Common myeloid progenitor, CD34-positive (primary cell): ENCODE measurements at places on chromosomes 2 and 18.

- DNase-seq: no peak
Observed at GRCh38 chr2:218383892-218384519, 1.9 kb downstream of the SLC11A1 start.

DNA sequence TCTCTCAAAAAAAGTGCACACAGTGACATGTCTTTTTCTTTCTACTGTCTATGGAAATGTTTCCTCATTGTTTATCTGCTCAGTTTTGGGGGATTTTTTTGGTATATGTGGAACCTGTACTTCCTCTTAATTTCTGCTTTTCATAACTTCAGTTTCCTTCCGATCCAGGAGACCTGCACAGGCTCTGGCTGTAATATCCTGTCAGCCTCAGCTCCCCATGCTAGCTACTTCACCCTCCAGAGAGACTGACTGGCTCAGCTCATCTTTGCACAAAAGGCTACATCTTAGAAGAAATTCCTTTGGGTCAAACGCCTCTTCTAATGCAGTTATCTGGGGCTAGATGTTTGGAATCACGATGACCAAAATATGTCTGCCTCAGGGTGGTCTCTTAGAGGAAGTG lies 378.4 kb downstream of the RND3 start:
- no peak for DNase-seq

- no peak for DNase-seq
Observed at GRCh38 chr2:3494984-3495666, 24.2 kb downstream of the ADI1 start.

DNA sequence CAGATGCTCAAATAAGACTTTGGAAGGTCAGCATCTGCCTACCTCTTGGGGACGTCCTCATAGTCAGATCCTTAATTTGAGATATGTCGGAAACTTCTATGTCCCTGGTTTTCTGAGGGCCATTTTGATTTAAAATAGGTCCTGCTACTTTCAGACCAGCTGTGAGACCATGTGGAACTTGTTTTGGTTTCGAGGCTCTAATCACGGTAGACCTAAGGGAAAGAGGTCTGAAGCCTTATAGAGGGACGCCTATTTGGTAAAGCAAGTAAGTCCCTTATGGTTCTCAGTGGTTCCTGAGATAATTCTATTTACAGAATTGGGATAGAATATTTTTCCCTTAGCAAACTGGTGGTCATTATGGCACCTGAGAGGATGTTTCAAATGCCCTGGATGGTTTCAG lies 75.1 kb downstream of the RFTN2 start:
- no peak for DNase-seq

- no peak for DNase-seq
Observed at GRCh38 chr2:27962006-27962405, 71.5 kb downstream of the BABAM2 start.

- DNase-seq: no peak
Observed at GRCh38 chr18:41899535-41899934, 55.5 kb upstream of the PIK3C3 start.

DNA sequence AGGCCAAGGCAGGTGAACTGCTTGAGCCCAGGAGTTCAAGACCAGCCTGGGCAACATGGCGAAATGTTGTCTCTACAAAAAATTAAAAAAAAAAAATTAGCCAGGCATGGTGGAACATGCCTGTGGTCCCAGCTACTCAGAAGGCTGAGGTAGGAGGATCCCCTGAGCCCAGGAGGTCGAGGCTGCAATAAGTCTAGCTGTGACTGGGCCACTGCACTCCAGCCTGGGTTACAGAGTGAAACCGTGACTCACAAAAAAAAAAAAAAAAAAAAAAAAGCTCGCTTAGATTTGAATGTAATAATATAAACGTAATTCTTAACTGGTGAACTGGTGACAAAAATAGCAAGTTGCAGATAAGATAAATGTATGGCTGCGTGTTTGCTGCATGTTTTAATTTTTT lies 56.5 kb downstream of the TFCP2L1 start:
- no peak for DNase-seq

GRCh38 chr18:37253394-37254235 lies 312.0 kb downstream of the CELF4 start:
- peak; percentile 3 for DNase-seq

- DNase-seq: no peak
Observed at GRCh38 chr2:151665959-151666358, 68.3 kb downstream of the NEB start.

DNA sequence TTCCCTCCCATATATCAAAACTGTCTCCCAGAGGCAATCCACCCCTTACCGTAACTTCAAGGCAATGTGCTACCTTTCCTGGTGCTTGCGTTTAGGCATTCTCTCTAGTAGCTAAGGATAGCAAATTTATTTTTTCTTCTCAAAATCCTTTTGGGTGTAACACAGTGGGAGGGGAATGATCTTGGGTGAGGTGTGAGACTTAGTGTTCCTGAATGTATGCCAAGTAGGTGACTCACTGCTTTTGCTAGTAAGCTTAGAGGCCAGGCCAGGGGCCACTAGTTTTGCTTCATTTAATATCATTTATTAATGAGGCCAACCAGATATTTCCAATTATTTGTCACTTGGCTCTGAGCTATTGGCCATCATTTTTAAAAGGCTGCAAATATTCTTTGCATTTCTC lies 135.5 kb downstream of the NAPG start:
- peak; percentile 8 for DNase-seq

DNA sequence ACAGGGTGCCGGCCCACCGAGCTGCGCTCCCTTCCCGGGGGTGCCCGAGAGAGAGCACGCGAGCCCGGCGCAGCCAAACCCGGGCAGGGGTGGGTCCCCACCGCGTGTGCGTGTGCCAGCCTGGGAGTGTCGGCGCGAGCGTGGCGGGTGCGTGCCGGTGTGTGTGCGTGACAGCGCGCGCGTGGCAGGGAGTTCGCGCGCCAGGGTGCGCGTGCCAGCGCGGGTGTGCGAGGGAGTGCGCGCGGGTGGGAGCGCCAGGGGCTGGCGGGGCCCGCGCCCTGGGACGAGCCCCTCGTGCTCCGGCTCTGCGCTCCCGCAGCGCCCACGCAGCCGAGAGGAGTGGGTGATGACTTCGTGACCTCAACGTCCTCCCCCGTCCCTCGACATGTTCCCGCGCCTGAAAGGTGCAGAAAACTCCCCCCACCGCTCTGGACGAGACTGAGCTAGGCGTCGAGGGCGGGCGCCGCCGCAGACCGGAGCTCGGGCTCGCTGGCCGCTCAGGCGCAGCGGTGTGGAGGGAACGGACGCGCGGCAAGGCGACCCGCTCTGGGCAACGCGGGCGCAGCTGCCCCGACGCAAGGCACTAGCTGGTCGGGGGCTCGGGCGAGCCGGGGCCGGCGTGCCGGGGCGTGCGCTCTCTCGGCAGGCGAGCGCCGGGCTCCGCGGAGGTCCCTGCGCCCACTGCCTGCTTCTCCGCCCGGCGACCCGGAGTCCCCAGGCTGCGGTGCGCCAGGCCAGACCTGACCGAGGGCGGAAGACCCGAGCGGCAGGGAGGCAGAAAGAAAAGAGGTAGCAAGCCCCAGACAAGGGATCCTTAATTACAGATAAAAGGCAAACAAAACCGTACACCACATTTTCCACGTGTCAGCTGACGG lies 582.8 kb downstream of the ZEB2 start:
- DNase-seq: peak; percentile 64

GRCh38 chr2:39541011-39541930 lies 104.2 kb upstream of the MAP4K3 start:
- DNase-seq: no peak

DNA sequence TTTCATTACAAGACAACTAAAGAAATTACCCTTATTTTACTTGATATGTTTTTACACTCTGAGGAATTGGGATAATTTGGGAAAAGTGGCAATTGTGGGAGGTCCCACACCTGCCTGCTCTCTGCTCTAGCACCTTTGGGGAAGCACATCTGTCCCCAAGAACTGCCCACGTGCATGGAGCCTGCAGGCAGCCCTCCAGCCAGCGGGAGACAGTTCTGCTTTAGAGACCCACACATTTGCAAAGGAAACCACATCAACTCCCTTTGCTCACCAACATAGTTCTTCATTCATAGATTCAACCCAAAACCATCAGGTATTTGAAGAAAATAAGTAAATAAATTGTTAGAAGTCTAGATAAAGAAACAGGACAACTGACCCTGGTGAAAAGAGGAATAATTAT lies 239.9 kb upstream of the ID2 start:
- peak; percentile 88 for DNase-seq

GRCh38 chr2:146135245-146135644 lies 1615.3 kb upstream of the ZEB2 start:
- DNase-seq: no peak

- DNase-seq: no peak
Observed at GRCh38 chr2:223941579-223942277, 3.4 kb downstream of the WDFY1 start.

DNA sequence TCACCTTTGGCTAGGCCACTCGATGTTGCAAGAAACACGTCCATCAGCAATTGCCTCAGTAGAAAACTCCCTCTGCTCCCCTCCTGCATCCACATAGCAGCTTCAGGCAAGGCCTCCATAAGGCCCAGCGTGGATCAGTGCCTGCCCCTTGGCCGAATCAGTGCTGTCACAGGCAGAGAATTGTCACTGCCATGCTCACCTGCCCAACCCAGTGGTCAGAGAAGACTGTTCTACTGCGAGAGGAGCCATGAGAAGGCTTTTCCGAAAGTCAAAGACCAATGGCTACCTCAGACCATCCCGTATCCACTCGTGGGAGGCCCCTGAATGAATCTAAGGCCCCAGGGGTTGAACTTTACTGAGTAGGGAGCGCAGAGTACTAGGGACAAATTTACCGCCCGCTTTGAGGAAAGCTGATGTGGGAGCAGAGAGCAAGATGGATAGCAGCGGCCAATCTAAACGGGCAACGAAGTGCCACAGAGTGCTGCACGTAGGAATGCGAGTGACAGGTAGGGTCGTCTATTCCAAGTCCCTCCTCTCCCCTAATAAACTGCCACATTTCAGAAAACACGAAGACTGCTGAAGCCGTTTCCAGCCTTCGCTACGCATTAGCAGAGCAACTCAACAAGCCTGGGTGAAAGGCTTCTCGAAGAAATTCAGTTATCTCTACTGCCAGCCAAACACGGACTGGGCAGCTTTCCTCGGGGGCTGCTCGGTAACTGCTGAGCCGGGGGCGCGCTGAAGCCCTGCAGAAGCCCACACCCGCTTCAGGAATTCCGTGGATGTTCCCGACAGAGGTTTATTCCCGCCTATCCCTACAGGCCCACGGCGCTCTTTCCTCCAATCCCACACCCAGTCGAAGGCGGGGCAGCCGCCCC lies 968 bp upstream of the RALBP1 start:
- DNase-seq: peak; percentile 53

GRCh38 chr2:7333189-7333765 lies 416.1 kb downstream of the RNF144A start:
- DNase-seq: peak; percentile 6

DNA sequence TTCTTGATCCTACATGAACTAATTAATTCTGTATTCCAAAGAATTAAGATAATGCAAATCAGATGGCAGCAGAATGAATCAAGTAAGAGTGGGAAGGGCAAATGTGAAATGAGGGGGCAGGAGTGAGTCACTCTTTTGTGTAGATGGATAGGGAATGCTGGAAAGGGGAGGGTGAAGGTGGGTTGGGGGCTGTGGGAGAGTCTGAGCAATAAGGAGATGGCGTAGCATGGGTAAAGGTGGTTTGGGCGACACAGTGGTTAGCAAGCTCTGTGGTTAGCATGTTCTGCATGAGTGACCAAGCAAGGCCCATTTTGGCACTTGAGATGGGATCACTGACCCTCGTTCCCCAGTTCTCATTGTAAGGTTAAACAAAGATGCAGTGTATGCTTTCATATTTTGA lies 20.4 kb downstream of the GPD2 start:
- DNase-seq: no peak

GRCh38 chr2:203982276-203982675 lies 45.7 kb downstream of the ICOS start:
- DNase-seq: no peak

DNA sequence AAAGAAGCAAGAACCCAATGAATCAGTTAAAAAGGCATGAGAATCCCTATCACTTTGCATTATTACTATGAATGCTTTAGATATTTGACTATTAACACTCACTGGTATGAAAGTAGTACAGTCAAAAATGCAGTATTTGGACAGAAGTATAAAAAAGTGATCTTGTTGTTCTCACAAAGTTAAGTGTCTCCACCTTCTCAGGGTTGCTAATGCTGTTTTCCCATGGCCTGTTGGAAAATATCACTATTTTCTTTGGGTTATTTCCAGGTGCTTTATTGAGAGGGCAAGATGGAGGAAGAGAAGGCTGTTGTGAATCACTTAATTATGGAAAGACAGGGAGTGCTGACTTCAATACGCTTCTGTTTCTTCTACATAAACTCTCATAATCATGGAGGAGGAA lies 13.6 kb upstream of the CREB1 start:
- DNase-seq: no peak

GRCh38 chr2:229815342-229815741 lies 101.0 kb upstream of the DNER start:
- no peak for DNase-seq

GRCh38 chr2:46161911-46162310 lies 135.3 kb upstream of the EPAS1 start:
- no peak for DNase-seq

DNA sequence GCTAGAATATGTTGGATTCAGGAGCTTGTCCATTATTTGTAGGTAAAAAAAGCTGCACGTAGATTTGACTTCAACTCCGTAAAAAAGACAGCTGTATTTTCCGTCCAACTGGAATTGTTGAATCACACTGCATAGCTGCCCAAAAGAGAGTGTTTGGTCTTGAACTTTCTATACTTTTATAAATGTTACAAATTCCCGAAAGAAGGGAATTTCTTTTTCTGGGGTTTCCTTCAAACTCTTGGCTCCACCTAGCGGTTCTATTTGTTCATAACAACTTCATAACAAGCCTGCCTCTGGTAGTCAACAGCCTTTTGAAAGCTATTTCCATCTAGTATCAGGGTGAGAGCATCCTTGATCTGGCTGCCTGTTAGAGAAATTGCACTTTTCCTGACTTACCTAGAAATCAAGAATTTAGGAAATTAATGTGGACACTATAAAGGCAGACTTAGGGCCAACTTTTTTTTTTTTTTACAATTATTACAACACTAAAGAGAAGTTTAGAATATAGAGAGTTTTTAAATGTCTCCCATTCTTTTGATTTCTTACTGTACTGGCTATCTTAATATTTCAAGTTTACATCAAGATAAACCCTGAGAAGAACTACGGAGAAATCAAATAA lies 48.1 kb downstream of the TMEM185B start:
- peak; percentile 69 for DNase-seq

GRCh38 chr18:7516266-7517117 lies 50.6 kb upstream of the PTPRM start:
- no peak for DNase-seq

DNA sequence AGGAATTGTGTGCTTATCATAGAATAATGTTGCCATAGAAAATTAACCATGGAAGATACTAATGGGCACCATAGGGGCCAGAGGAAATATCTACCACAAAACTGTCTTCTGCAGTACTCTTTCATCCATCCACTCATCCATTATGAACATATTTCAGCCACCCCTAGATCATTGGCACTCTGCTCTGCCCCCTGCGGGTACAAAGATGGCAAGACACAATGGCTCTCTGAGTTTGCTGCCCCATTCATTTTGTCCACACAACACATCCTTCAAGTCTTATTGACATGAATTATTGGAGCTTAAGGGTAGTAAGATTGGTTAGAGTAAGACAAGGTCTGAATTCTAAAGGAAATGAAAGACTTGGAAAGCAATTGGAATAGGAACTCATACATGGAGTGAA lies 1224.7 kb upstream of the CELF4 start:
- no peak for DNase-seq
